Progenitor cell of endocrine pancreas (in vitro differentiated cells): ENCODE measurements at places on chromosomes 3 and 15. TPM values are rescaled to one million over a fixed set of nuclear protein-coding genes. Genes with fewer than 3 reads are reported as not detected.

DNA sequence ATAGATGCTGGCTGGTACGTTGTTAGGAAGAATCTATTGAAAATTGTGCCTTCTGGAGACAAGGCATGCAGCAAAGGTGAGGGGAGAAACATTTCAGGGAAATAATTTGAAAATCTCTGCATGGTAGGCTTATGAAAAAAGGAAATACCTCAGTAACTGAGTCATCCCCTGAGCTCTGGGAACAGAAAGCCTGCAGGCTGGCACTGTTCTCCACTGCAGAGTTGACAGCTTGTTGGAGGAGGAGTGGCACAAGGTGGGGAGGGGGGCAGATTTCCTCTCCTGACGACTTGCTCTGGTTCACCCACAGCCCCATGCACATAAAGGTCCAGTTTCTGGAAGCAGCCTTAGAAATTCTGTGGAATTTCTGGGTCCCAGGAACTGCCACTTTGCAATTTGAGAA lies 179.4 kb downstream of the ABHD5 start:
- peaks cover 32% of the 10 kb centered on the region for H3K27me3 ChIP-seq
- H3K4me1 ChIP-seq, result peaks cover 27% of the 10 kb centered on the region
- no peak for DNase-seq

GRCh38 chr3:82012775-82013174 lies 251.3 kb upstream of the GBE1 start:
- no peaks in the 10 kb centered on the region for H3K27me3 ChIP-seq
- DNase-seq, result no peak
- H3K4me1 ChIP-seq, result peaks cover 1% of the 10 kb centered on the region
- no peaks in the 10 kb centered on the region for H3K36me3 ChIP-seq

DNA sequence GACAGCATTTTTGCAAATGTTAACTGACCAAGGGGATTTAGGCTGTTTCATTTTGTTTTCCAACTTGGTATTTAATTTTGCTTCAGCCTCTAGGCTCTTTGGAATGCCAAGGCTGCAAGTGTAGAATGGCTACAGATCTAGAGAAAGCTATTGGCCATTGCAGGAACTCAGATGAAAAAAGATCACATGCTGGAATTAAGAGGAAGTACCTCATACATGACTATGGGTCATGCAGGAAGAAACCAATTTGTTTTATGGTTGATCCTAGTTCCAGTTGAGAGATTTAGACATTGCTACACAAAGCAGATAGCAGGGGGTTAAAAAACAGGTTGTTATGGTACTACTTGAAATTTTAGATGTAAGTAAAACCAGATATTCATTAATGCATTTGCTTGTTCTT lies 12.7 kb upstream of the CLDN16 start:
- no peak overlapping the region for H3K4me3 ChIP-seq
- peaks cover 20% of the 10 kb centered on the region for H3K4me1 ChIP-seq
- H3K36me3 ChIP-seq, result no peaks in the 10 kb centered on the region

DNA sequence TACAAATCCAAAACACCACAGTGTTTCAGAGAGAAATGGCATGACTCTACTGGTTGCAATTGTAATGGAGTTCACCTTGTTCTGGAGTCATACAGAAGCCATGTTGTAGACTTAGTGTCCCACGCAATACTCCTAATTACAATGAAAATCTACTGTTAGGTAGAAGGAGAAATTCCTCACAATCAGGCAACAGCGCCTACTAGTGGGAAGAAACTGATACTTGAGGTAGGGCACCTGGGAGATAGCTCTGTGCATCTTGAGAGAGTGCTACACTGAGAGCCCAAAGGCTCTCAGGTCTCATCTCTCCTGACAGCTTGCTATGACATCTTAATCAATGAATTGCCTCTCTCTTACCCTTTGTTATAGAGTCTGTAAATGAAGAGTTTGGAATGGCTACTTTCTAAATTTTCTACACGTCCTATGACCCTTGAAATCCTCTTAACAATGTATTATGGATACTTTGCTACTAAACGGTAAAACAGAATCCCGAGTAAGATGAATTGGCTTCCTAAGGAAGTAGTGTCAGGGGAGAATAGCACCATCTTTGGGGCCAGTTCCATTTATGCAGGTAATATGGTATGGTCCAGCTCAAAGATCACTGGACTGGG lies 422.7 kb upstream of the TPRG1 start:
- peaks cover 1% of the 10 kb centered on the region for H3K36me3 ChIP-seq
- no peaks in the 10 kb centered on the region for H3K27me3 ChIP-seq
- no peak overlapping the region for H3K27ac ChIP-seq
- DNase-seq, result no peak
- no peak overlapping the region for H3K4me3 ChIP-seq
- peaks cover 3% of the 10 kb centered on the region for H3K4me1 ChIP-seq

SMAD6 gene
- total RNA-seq, result 35.5 and 38.9 TPM in 2 replicates

MUC13 gene
- 0.42 TPM in 1 of 2 replicates, not detected in the other for total RNA-seq

DNA sequence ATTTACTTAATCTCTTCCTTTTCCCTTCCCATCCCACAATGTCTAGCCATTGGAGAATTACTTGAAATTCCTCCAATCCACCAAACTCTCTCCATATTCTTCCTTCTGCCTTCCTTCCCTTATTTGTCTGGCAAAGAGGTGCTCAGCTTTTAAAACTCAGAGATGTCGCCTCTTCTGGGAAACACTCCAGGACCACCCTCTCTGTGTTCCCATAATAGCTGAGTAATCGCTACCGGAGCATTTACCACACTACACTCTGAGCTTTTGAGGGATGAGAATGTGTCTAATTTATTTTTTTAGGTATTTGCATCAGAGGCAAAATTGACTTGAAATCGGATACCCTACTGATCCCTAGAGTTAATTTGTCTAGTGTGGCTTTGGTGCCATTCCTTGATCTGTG lies 245.7 kb upstream of the TPRG1 start:
- H3K36me3 ChIP-seq, result no peaks in the 10 kb centered on the region
- H3K27me3 ChIP-seq, result peaks cover 4% of the 10 kb centered on the region
- no peak overlapping the region for H3K4me3 ChIP-seq
- no peak for DNase-seq
- peaks cover 4% of the 10 kb centered on the region for H3K4me1 ChIP-seq

LRTM1 gene
- total RNA-seq, result not detected in 2 replicates

GRCh38 chr3:185998136-185998535 lies 60.3 kb upstream of the TRA2B start:
- no peak overlapping the region for H3K4me3 ChIP-seq
- H3K4me1 ChIP-seq, result no peaks in the 10 kb centered on the region
- H3K27ac ChIP-seq, result no peak overlapping the region
- peaks cover 11% of the 10 kb centered on the region for H3K27me3 ChIP-seq

GRCh38 chr15:75791337-75791713 lies 51.9 kb upstream of the UBE2Q2 start:
- H3K27me3 ChIP-seq, result peaks cover 9% of the 10 kb centered on the region
- no peak overlapping the region for H3K4me3 ChIP-seq
- H3K4me1 ChIP-seq, result no peaks in the 10 kb centered on the region
- no peak overlapping the region for H3K27ac ChIP-seq
- H3K36me3 ChIP-seq, result no peaks in the 10 kb centered on the region

MKRN2 gene
- total RNA-seq, result 23.4 and 23.9 TPM in 2 replicates

DNA sequence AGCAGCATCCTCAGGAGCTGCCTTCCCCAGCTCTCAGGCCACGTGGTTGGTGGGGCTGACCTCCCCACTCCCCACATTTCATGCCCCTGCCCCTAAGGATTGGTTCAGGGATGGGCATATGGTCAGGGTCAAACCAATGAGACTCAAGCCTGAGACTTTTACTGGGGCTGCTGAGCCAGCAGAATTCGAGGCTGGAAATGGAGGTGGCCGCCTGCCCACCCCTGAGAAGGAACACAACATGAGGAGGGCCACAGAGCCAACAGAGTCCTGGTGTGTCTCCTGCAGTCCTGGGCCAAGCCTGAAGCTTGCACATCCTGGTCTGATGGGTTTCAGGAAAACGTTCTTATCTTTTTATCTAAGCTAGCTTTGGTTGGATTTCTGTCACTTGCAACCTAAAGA lies 5.9 kb downstream of the EHD4 start:
- H3K27me3 ChIP-seq, result no peaks in the 10 kb centered on the region
- no peak for DNase-seq

IL20RB gene
- 0.62 and 1.7 TPM in 2 replicates for total RNA-seq

NUP210 gene
- total RNA-seq, result 71.4 and 78.2 TPM in 2 replicates

DNA sequence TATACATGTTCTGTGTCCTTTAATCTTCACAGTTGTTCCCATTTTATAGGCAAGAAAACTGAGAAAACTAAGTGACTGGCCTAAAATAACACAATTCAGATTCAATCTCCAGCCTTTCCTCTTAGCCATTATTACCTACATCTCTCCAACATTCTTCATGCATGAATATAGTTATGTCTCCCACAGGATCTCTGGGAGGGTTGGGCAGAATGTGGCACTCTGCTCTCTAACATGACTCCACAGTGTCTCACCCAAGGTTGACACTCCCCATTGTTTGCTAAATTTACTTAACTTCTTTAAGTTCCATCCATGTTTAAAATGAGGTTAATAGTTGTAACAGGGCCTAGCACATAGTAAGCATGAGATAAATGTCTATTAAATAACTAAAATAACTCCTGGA lies 276.3 kb downstream of the ERC2 start:
- H3K36me3 ChIP-seq, result no peaks in the 10 kb centered on the region
- H3K4me1 ChIP-seq, result peaks cover 2% of the 10 kb centered on the region
- no peak overlapping the region for H3K4me3 ChIP-seq
- no peak for DNase-seq
- H3K27me3 ChIP-seq, result no peaks in the 10 kb centered on the region
- H3K27ac ChIP-seq, result no peak overlapping the region

NR2E3 gene
- total RNA-seq, result 0.47 TPM in 1 of 2 replicates, not detected in the other

ITGA11 gene
- not detected in 2 replicates for total RNA-seq

DNA sequence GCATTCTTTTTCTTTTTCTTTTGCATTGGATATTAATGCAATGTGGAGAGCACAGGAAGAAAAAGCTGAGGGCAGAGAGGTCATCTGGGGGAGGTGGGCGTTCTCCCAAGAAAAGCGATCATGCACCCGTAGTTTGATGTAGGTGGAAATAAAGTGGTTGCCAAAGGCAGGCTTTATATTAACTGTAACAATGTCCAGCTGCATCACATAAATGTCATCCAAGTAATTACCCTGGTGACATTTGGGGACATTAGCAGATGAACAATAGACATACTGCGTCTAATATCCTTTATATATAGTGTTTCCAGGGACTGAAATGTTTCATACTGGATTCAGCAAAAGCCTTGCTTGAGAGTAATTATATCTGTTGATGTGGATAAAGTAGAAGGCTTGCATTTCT lies 135.5 kb downstream of the CNTN6 start:
- H3K4me1 ChIP-seq, result peaks cover 4% of the 10 kb centered on the region
- no peak for DNase-seq
- no peak overlapping the region for H3K4me3 ChIP-seq
- H3K27ac ChIP-seq, result no peak overlapping the region
- H3K27me3 ChIP-seq, result no peaks in the 10 kb centered on the region

GRCh38 chr3:115790759-115791158 lies 167.4 kb downstream of the GAP43 start:
- H3K4me1 ChIP-seq, result peaks cover 35% of the 10 kb centered on the region
- peaks cover 5% of the 10 kb centered on the region for H3K27me3 ChIP-seq
- no peak overlapping the region for H3K4me3 ChIP-seq

CHL1 gene
- total RNA-seq, result 24.7 and 32.5 TPM in 2 replicates

GRCh38 chr15:99434506-99435112 lies 131.2 kb upstream of the MEF2A start:
- no peaks in the 10 kb centered on the region for H3K36me3 ChIP-seq
- H3K4me1 ChIP-seq, result no peaks in the 10 kb centered on the region
- peaks cover 12% of the 10 kb centered on the region for H3K27me3 ChIP-seq

DNA sequence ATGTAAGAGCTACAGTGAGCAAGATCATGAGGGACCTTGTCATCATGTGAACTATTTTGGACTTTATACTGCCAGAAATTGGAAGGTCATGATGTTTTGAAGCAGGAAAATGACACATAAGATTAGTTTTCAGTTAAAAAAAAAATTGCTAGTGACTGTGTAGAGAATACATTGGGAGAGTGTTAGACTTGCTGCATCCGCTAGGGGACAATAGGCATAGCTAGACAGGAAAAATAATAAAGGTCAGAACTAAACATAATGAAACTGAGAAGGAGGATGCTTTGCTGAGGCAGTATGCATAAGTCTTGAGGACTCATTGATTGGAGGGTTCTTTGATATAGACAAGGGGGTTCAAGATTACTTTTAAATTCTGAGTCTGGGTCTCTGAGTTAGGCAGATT lies 275.8 kb upstream of the KCNH8 start:
- DNase-seq, result no peak
- H3K27ac ChIP-seq, result no peak overlapping the region
- H3K27me3 ChIP-seq, result no peaks in the 10 kb centered on the region
- H3K4me1 ChIP-seq, result no peaks in the 10 kb centered on the region
- H3K4me3 ChIP-seq, result no peak overlapping the region

DNA sequence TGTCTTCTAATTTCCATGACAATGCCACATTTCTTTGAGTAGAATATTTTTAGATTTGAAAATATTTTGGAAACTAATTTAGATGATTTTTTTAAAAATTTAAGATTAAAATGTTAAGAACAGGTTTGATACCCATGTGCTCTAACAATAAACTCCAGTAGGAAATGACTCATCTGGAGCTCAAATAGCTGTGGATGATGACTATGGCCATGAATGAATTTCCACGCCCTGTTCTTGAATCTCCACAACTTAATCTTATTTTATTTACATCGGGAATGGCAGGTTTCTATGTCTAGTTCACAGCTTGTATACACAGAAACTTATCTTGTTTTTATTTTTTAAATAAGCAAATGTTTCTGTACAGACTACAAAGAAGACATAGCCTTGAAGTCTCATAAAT lies 726.8 kb downstream of the NAALADL2 start:
- DNase-seq, result no peak
- no peaks in the 10 kb centered on the region for H3K27me3 ChIP-seq
- no peak overlapping the region for H3K4me3 ChIP-seq

GRCh38 chr15:85128621-85129020 lies 147.0 kb downstream of the PDE8A start:
- no peak overlapping the region for H3K4me3 ChIP-seq
- no peaks in the 10 kb centered on the region for H3K27me3 ChIP-seq
- peaks cover 6% of the 10 kb centered on the region for H3K4me1 ChIP-seq

DNA sequence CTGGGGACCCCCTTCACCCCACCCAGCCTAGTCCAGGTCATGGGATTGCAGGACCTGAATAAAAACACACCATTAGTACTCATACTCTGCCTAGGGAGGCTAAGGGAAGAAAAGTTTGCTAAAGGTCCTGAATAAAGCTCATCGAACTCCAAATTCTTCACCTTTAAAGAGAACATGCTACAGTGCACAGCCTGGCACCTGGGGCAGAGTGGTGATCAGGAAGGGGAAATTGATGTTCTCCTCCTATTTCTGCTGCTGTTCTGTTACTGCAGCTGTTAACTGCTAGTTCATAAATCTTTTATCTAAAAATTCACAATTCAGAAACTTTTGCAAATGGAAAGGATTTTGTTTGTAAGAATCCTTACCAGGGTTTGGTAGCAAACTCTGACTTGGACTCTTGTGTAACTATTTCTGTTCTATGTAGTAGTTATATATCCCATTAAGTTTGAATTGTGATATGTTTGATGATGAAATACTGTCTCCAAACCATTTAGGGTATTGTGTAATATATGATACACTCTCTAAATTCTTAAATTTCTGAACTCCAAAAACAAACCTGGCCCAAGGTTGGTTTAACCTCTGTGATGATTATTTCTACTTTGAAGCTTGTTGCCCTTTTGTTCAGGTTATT lies 27.9 kb downstream of the MCTP2 start:
- no peak overlapping the region for H3K27ac ChIP-seq
- peaks cover 4% of the 10 kb centered on the region for H3K27me3 ChIP-seq
- no peaks in the 10 kb centered on the region for H3K4me1 ChIP-seq
- H3K36me3 ChIP-seq, result no peaks in the 10 kb centered on the region
- H3K4me3 ChIP-seq, result no peak overlapping the region

CBLB gene
- 64.1 and 69.8 TPM in 2 replicates for total RNA-seq

- no peak overlapping the region for H3K27ac ChIP-seq
- no peak overlapping the region for H3K4me3 ChIP-seq
- DNase-seq, result no peak
- H3K36me3 ChIP-seq, result no peaks in the 10 kb centered on the region
These were observed 50.8 kb upstream of the MRPS22 start for GRCh38 chr3:139292711-139293664.
